ENCODE measurements at places on chromosomes 1 and 21. TPM values are rescaled to one million over a fixed set of nuclear protein-coding genes. Genes with fewer than 3 reads are reported as not detected.

KLHL12 gene
- 20.1 TPM for total RNA-seq

FAM177B gene
- not detected for total RNA-seq

ZNF678 gene
- 3.9 TPM for total RNA-seq

CYP4Z1 gene
- 0.29 TPM for total RNA-seq

GJB5 gene
- total RNA-seq, result not detected

ASH1L gene
- 45.9 TPM for total RNA-seq

CREB3L4 gene
- total RNA-seq, result 5.7 TPM

DUSP10 gene
- 6.5 TPM for total RNA-seq

GRCh38 chr1:245356891-245357585 lies 202.3 kb downstream of the KIF26B start:
- no peak for DNase-seq

DNA sequence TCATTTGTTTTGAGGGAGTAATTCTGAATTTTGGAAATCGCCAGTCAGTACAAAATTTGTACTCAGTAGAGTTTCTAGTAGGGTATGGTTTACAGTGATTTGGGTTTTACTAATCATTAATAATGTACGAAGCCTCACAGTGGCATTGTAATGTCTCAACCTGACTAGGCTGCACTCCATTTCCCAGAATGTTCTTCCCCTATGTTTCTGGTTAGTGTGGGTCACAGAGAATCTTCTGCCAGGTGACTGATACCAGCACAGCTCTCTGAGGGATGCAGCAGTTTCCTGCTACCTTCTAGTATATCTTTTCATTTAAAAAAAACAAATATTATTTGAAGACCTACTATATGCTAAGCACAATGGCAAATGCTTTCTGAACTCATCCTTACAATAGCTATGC lies 112.9 kb downstream of the PTPN14 start:
- DNase-seq, result no peak

- DNase-seq, result no peak
Observed at GRCh38 chr1:155698382-155699038, 9.6 kb downstream of the DAP3 start.

GRCh38 chr1:42146626-42147320 lies 6.4 kb upstream of the GUCA2B start:
- DNase-seq, result peak; percentile 58

GRCh38 chr1:16915627-16915973 lies 6.1 kb upstream of the CROCC start:
- no peak for DNase-seq

DNA sequence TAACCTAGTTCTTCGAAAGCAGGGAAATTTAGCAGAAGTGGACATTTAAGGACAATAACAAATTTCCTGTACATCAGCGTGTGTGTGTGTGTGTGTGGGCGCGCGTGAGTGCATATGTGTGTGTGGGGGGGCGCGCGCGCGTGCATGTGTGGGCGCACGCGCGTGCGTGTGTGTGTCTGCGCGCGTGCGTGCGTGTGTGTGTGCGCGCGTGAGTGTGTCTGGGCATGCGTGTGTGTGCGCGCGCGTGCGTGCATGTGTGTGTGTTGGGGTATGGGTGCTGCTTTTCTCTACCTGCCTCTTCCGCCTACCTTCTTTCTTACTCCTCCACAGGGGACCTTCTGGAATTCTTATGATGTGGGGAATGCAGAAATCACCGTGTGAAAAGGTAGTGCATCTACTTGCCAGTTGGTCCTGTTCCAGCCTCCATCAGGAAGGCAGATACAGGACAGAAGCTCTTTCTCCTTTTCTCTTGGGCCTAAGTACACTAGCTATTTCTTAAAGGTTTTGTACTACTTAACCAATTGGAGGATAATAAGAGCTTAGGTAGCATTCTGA lies 165.4 kb upstream of the KCNK2 start:
- DNase-seq, result no peak

DNA sequence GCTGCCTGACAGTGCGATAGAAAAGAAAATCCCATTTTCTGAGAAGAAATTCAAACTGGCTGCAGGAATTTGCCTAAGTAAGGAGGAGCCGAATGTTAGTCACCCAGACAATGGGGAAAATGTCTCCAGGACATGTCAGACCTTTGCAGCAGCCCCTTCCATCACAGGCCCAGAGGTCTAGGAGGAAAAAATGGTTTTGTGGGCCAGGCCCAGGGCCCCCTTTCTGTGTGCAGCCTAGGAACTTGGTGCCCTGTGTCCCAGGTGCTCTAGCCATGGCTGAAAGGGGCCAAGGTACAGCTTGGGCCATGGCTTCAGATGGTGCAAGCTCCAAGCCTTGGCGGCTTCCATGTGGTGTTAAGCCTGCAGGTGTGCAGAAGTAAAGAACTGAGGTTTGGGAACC lies 14.6 kb downstream of the ZBTB21 start:
- no peak for DNase-seq

DNA sequence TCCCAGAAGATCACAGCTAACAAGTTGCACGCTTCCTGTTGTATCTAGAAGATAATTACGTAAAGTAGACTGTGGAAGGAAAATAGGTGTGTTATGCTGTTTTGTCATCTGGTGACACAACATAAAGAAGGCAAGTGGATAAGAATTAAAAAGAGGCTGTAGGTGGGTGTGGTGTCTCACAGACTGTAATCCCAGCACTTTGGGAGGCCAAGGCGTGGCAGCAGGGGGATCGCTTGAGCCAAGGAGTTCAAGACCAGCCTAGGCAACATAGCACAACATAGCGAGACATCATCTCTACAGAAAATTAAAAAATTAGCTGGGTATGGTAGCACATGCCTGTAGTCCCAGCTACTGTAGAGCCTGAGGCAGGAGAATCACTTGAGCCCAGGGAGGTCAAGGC lies 17.9 kb upstream of the ZNF281 start:
- no peak for DNase-seq

DNA sequence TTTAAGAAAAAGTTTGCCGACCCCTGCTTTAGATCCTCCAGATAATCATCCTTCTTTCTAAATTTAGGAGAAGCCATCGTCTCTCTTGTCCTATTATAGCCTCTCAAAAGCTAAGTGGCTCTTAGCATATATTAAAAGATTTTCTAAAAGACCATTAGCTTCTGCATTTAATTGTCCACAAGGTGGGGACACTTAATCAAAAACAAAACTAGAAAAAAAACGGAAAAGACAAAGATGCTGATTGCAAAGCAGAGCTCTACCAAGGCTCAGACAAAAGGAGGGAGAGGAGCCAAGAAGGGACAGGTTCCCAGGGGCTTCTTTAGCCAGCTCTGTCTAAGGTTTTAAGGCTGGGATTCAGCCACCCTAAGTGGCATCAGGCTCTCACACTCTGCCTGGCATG lies 128.3 kb upstream of the HMGB4 start:
- no peak for DNase-seq

GRCh38 chr1:109484519-109484975 lies 842 bp downstream of the ATXN7L2 start:
- DNase-seq, result peak; percentile 22

DNA sequence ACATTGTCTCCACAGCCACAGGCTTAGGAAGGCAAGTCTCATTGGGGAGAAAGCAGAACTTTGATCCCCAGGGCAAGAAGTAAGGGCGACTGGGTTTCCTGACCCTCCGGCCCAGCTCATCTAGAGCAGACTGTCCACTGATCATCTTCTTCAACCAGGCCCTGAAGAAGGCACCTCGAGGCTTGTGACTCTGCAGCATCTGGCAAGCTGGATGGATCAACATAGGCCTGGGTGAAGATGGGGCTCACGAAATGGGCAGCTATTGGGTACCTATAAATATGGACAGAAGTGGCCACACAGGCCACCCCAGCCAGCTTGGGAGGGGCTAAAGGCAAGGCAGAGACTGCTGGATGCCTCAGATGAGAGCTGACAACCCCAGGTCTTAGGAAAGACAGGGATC lies 13.0 kb downstream of the TAL1 start:
- DNase-seq, result no peak

DNA sequence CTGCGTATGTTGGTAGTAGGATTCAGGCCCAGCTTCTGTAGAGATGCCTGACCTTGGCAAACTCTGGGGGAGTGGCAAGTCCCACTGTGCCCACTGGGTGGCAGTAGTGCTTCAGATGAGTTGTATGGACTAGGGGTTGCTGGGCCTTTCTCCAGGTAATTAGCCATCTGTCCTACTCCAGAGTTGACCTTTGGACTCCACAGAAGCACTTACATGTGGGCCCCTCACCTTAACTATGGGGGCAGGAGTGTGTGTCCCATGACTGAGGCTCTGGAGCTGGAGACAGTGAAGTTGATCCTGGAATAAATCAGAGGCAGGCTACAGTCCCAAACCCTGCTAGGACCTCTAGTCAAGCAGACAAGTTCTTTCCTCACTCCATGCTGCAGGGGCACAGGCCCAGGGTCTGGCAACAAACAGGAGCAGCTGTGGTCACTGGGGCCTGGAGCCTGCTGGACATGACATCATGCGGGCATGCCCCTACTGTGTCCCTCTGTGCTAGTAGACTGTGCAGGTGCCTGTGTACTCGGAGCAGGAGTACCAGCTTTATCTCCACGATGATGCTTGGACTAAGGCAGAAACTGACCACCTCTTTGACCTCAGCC lies 4.6 kb downstream of the DMAP1 start:
- peak; percentile 79 for DNase-seq

- no peak for DNase-seq
Observed at GRCh38 chr1:44405798-44406736, 1.0 kb downstream of the RNF220 start.

DNA sequence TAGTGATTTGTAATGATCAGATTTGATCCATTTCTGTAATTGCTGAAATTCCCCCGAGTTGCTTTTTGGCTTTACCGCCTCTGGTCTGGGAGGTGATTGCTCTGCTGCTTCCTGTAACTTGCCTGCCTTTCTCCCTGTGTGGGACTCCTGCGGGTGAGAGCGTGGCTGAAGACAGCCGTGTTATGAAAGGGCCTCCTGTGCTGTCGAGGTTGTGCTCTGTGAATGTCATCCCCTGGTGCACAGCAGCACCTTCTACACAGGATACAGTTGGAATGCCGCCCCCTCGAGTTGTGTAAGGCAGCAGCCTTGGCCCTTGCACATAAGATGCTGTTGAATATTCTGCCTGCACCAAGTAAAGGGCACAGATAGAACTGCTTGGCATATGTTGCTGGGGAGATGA lies 5.9 kb downstream of the SOD1 start:
- no peak for DNase-seq

DNA sequence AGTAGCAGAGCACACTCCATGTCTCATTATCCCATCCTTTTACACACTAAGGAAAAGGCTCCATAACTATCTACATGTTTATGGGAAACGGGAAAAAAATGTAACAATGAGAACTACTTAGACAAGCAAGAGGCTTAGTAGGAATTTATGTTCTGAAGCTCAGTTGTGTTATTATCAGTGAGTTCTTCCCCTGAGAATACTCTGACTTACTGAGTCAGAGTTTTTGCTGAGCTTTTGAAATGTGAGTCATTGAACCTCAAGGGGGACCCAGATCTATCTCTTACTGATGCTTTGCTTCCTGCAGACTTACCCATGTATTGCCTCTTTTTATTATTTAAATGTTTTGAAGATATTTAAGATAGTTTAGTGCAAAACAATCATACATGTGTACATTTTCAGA lies 20.1 kb downstream of the CFHR5 start:
- no peak for DNase-seq

- no peak for DNase-seq
Observed at GRCh38 chr1:185720633-185721272, 13.4 kb upstream of the HMCN1 start.

GRCh38 chr1:205610901-205611466 lies 20.8 kb downstream of the ELK4 start:
- no peak for DNase-seq

DNA sequence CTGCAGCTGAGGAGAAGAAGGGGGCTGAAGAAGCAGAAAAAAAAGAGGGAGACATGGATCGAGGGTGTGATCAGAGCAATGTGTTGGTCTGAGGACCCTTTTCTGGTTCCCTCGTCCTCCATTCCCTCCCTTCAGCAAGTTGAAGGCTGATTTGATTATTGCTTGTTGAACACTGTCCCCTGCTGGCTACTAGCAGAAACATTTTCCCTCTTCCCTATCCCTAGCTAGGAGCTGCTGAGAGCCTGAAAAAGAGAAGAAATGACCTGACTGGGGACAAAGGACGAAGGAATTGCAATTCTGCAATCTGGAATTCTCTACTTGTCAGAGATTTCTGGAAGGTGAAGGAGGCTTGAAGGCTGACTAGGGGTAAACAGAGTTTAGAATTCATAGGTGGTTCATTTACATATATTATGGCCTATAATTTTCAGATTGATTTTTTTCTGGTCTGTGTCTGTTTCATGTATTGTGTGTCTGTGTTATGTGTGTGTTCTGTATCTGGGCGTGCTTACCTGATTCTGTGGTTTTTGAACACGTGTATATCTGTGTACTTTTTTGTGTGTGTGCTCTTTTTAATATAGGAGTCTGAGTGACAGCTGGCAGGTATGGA lies 9.8 kb downstream of the NHLH1 start:
- DNase-seq, result no peak

DNA sequence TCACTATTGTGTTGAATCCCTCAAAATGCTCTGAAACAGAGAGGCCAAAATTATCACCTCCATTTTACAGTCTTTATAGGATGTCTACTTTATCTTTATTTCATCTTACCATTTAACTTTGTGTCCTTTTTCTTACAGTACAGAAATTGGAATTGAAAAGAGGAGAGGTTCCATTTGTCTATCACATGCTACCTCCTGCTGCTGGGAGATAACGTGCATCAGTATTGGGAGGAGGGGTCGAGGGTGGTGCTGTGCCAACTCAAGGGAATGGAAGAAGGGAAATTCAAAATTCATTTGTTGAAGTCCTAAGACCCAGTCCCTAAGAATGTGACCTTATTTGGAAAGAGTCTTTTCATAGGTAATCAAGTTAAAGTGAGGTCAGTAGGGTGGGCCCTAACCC lies 85.3 kb downstream of the HHIPL2 start:
- DNase-seq, result no peak

All from left cardiac atrium (tissue), 4 donors.